ENCODE measurements at places on chromosomes 1 and 21. TPM values are rescaled to one million over a fixed set of nuclear protein-coding genes. Genes with fewer than 3 reads are reported as not detected.

CFHR5 gene
- not detected for total RNA-seq

ARHGEF19 gene
- 1.8 TPM for total RNA-seq

PPIAL4G gene
- not detected for total RNA-seq

SPRR3 gene
- 1.1 TPM for total RNA-seq

CAPN8 gene
- 0.78 TPM for total RNA-seq

TMEM61 gene
- 0.34 TPM for total RNA-seq

KNCN gene
- total RNA-seq: not detected

ADIPOR1 gene
- total RNA-seq: 67.5 TPM

RXRG gene
- 12.8 TPM for total RNA-seq

VANGL2 gene
- 0.44 TPM for total RNA-seq

PRMT2 gene
- 33.6 TPM for total RNA-seq

GJB4 gene
- not detected for total RNA-seq

TSPAN1 gene
- total RNA-seq: 2.7 TPM

FHAD1 gene
- not detected for total RNA-seq

TMEM51 gene
- total RNA-seq: 0.67 TPM
